ENCODE measurements at places on chromosomes 6 and 20.

DNA sequence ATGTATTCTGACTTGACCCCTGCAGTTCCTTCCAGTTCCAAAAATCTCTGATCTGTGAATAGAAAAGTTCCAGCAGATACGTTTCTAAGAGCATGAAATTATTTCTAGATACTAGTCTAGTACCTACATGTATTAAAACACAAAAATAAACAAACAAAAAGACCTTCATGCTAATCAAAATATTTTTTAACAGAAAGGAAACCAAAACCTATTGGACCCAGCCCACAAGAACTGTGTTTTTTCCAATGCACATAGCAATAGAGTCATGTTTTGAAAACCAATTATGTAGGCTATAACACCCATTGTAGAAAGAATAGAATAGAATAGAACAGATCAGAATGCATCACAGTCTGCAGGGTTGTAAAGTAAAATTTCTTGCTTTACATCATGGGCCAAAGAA is 158.6 kb upstream of the TNFAIP3 start:
- DNase-seq = no peak

- no peak for DNase-seq
Observed at GRCh38 chr6:2870046-2870636, 28.5 kb upstream of the SERPINB1 start.

GRCh38 chr6:164827537-164827936 is 481.9 kb downstream of the C6orf118 start:
- DNase-seq = no peak

DNA sequence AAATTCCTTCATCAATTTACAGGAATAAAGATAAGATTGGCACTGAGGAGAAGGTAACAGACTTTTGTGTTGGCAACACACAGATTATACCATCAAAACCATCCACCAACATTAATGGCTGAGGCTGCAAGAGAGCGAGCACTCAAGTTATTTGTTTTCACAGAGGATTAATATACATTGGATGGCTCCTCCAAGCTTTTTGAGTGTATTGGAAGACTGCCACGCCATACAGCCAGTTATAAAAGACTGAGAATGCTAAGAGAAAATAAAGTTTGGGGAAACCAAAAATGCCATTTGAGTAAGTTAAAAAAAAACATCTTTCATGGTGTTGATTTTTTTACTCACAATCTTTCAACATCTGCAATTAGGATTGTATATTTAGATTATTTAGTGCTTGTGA is 973.8 kb upstream of the SLC35B3 start:
- no peak for DNase-seq

GRCh38 chr6:109455437-109456110 is at the start of gene MICAL1:
Gene MICAL1, minus strand, starts transcription at chr6:109455772. Its CDS starts 1,576 bp downstream, at chr6:109454196.
- peak; percentile 57 for DNase-seq

- DNase-seq = no peak
Observed at GRCh38 chr6:129236001-129236517, 353.1 kb downstream of the LAMA2 start.

DNA sequence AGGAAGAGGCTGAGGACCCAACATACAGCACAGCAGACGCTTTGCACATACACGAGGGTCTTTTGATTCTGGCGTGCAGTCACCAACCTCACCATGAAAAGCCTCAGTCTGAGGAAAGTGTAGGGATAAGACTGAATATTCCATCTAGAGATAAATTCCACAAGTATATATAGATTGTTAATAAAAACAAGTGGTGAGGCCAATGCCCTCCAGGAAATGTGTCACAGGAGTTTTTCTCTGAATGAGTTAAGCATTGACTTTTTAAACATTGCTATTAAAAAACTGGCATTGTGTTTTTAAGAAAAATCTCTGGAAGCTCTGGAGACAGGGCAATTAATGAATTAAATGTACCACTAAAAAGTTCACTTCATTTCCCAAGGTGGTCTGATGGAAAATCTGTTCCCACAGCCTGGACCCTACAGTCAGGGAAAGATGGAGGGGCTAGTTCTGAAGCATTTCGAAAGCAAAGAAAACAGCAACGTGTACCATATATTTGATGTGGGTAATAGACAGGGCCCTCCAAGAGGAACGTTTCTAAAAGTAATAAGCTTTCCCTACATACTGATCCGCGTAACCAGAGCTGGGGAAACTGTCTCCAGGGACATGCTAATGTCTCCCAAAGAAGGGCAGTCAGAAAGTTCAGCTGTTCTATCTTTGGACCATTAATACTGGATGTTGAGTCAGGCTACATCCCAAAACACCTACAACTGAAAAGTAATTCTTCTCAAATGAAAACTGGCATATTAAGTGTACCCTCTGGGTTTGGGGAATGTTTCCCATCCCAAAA is 301.1 kb downstream of the FOXC1 start:
- no peak for DNase-seq

DNA sequence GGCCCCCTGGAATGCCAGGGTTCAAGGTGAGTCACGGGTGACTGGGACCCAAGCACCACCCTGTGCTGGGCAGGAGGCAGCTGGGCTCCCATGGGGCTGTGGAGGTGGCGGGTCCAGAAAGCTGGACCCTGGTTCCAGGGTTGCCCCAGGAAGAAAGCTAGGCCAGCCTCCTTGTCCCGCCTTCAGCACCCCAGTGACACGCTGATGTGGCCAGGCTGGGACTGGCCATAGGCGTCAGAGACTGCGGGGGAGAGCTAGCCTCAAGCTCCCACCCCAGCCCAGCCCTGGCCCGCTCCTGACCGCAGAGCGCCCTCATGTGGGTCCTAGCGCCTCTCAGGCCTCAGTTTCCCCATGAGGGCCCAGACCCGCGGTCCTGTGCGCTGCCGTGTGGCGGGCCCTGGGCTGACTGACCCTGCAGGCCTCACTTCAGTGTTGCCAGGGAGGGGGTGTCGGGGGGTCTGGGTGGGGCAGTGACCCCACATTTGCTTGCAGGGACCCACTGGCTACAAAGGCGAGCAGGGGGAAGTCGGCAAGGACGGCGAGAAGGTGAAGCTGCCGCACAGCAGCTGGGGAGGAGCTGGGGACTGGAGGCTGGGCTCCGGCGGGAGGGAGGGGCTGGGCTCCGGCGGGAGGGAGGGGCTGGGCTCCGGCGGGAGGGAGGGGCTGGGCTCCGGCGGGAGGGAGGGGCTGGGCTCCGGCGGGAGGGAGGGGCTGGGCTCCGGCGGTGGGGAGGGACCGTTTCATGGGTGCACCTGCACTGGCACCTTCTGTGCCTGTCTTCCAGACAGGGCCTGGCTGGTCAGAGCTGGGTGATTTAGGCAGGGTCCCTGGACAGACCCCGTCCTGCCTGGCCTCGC is 7.9 kb downstream of the COL9A3 start:
- peak; percentile 42 for DNase-seq

GRCh38 chr6:12415980-12416598 is 125.9 kb downstream of the EDN1 start:
- DNase-seq = no peak

DNA sequence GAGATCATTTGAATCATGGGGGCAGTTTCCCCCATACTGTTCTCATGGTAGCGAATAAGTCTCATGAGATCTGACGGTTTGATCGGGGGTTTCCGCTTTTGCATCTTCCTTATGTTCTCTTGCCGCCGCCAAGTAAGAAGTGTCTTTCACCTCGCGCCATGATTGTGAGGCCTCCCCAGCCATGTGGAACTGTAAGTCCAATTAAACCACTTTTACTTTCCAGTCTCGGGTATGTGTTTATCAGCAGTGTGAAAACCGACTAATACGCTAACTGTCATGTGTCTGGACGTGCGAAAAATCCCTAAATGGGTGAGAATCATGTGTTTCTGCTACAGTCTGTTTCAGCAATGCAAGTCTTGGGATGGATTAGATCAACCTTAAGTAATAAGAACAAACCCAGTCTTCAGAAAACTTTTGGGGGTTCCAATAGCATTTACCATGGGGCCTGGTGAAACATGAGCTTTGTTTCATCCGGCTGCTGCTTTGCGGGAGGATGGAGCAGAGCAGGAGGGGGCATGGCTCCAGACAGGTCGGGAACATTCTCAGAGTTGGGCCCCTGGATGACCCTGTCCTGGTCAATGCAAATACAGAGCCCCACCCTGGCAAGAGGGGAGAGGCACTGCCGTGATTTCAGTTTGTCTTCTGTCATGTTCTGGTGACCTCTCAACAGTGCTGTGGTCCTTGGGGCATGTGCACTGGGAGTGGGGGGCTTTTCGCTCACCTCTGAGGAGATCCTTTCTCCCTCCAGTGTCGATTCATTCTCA is 41.5 kb downstream of the CTCFL start:
- no peak for DNase-seq

GRCh38 chr6:71194724-71195123 is 93.9 kb upstream of the OGFRL1 start:
- no peak for DNase-seq

- DNase-seq = no peak
Observed at GRCh38 chr20:42432496-42433334, 757.0 kb downstream of the PTPRT start.

GRCh38 chr6:133682506-133683307 is 206.2 kb upstream of the TCF21 start:
- no peak for DNase-seq

- no peak for DNase-seq
Observed at GRCh38 chr20:18739751-18740166, 73.8 kb upstream of the SCP2D1 start.

DNA sequence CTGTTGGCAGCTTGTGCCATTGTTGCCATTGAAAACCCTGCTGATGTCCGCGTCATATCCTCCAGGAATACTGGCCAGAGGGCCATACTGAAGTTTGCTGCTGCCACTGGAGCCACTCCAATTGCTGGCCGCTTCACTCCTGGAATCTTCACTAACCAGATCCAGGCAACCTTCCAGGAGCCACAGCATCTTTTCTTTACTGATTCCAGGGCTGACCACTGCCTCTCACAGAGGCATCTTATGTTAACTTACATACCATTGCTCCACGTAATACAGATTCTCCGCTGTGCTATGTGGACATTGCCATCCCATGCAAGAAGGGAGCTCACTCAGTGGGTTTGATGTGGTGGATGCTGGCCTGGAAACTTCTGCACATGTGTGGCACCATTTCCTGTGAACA is 221.8 kb upstream of the FAM83B start:
- DNase-seq = no peak

GRCh38 chr6:132482581-132482980 is 30.3 kb downstream of the STX7 start:
- DNase-seq = no peak

DNA sequence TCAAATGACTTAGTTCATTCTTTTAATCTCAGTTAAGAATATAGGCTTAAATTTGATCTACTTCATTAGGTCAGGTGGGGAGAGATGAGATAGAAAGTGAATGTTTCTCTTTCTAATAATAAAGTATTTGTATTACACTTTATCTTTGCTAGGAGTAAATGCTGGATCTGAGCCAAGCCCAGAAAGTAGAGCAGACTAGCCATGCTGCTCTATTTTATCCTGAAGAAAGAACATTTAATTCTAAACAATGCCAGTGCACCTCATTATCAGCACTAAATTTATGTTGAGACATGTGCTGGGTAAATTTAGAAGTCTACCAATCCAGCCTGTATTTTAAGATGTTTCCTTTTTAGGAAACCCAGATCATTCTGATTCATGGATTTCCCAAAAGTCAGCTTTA is 43.5 kb downstream of the AKIRIN2 start:
- DNase-seq = no peak

- no peak for DNase-seq
Observed at GRCh38 chr20:9353916-9354276, 160.5 kb upstream of the LAMP5 start.

GRCh38 chr6:44143731-44144130 is 14.9 kb upstream of the CAPN11 start:
- DNase-seq = no peak

- DNase-seq = no peak
Observed at GRCh38 chr20:36684747-36685146, 38.8 kb upstream of the SLA2 start.

DNA sequence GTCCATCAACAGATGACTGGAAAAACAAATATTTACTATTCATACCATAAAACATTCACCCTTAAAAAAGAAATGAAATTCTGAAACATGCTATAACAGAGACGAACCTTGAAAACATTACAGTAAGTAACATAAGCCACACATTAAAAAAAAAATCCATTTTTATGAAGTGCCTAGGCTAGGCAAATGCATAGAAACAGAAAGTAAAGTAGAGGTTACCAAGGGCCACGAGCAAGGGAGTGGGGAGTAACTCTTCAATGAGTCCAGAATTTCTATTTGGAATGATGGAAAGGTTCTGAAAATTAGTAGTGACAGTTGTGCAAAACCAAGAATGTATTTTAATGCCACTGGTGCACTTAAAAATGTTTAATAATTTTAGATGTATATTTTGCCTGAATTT is 47.7 kb downstream of the STAU1 start:
- no peak for DNase-seq

GRCh38 chr20:19992996-19993908 is 23.9 kb upstream of the NAA20 start:
- DNase-seq = no peak

- DNase-seq = no peak
Observed at GRCh38 chr6:43170417-43170930, 595 bp upstream of the SRF start.

GRCh38 chr6:135616655-135617054 is 119.1 kb upstream of the AHI1 start:
- DNase-seq = no peak

- no peak for DNase-seq
Observed at GRCh38 chr20:44115181-44115580, 71.8 kb downstream of the JPH2 start.

GRCh38 chr6:105814745-105815536 is 271.2 kb upstream of the PRDM1 start:
- no peak for DNase-seq

- no peak for DNase-seq
Observed at GRCh38 chr6:114151064-114151690, 180.2 kb upstream of the HDAC2 start.

GRCh38 chr20:31698243-31698802 is 24.3 kb downstream of the BCL2L1 start:
- DNase-seq = no peak

- DNase-seq = no peak
Observed at GRCh38 chr6:23446469-23446967, 679.5 kb upstream of the NRSN1 start.

- peak; percentile 12 for DNase-seq
Observed at GRCh38 chr6:155050311-155050710, 55.2 kb downstream of the TIAM2 start.

GRCh38 chr6:121603486-121603885 is 168.0 kb downstream of the GJA1 start:
- no peak for DNase-seq

DNA sequence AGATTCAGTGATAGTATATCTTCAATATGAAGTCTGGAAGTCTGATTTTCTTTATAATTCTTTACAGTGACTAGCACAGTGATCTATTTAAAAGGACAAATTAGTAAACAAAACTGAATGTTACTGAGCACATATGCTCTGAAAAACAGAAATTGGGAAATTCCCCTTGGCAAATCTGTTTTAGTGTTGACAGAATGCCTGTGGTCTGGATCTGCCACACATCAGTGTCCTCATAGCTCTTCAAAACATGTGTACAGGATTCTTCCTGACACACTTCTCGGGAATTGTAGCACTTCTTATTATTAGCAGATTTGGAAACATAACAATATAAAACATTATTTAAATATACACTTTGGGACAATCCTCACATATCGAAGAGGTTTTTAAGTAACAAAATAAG is 354.3 kb downstream of the COL12A1 start:
- no peak for DNase-seq
